ENCODE measurements at places on chromosomes 1 and 21. TPM values are rescaled to one million over a fixed set of nuclear protein-coding genes. Genes with fewer than 3 reads are reported as not detected.

Gene OR2L13
- total RNA-seq = not detected

Gene RSPO1
- total RNA-seq = not detected

Gene SHE
- 8.4 TPM for total RNA-seq

Gene CFHR3
- total RNA-seq = 1.0 TPM

Gene TRIM58
- total RNA-seq = 5.2 TPM

Gene RGSL1
- not detected for total RNA-seq

Gene KLF17
- under 0.01 TPM for total RNA-seq

Gene SH2D5
- under 0.01 TPM for total RNA-seq

Gene KIF17
- total RNA-seq = 3.7 TPM

Gene HHIPL2
- total RNA-seq = under 0.01 TPM

Gene CHAF1B
- 2.1 TPM for total RNA-seq
